Omental fat pad (tissue), 4 donors: ENCODE measurements at places on chromosomes 3 and 15.
A peak's percentile ranks its signal among the peaks of the same experiment; 100 is the strongest.

DNA sequence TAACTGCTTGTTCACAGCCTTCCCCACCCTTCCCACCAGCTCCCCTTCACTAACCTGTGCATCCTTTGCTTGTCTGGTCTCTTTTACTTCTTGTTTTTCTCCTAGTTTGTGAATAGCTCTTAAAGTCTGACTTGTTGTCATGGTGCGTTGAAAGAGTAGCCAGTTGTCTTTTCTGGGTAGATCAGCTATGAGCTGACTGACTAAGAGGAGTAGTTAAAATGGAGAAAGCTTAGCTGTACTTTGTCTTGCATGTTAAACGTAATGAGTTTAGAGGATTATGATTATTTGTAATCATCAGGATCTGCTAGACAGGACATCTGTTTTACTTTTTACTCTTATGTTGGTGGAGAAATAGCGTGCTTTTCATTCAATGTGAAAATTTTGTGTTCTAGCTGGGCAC, 35.9 kb downstream of the ATP2C1 start:
- DNase-seq: no peak

DNA sequence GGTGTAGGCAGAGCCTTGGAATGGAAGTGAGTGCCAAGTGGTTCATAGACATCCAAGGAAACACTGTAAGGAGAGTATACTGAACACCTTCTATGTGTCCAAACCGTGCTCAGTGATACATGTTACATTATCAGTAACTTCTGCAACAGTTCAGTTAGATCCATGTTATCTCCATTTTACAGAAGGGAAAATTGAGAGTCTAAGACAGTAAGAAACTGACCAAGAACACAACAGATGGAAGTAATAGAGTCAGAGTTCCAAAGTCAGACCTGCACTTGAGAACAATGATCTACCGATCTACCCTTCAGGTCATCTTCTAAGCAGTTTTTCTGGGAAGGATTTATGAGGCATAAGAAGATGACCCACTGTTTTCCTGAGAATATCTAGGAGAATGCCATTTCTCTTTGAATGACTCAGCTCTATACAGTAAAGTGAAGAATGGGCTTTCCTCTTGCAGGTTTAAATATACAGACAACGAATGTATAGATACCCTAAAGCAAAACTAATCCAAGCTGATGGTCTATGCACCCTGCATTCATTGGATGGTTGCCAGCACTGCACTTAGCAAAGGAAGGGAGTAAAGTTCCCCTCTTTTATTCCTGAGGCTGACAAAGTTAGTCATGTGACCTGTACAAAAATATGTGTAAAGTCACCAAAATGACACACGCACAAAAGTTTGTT, 604.1 kb upstream of the MDFIC2 start:
- no peak for DNase-seq

GRCh38 chr3:186142393-186142932, 33.6 kb upstream of the ETV5 start:
- DNase-seq: no peak

DNA sequence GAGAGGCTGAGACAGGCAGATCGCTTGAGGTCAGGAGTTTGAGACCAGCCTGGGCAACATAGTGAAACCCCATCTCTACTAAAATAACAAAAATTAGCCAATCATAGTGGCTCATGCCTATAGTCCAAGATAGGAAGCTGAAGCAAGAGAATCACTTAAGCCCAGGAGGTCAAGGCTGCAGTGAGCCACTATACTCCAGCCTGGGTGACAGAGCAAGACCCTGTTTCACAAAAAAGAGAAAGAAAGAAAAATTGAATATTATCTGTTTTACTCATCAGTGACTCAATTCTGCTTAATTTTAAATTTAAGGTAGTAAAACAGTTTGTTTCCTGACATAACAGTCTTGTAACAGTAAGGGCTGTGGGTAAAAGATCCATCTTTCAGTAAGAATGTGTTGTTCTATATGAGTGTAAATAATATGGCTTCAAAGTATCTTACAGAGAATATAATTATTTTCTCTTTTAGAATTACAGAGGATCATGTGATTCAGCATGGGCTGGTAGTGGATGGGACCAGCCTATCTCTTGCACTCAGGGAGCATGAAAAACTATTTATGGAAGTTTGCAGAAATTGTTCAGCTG, 85.8 kb downstream of the ATP11B start:
- no peak for DNase-seq

DNA sequence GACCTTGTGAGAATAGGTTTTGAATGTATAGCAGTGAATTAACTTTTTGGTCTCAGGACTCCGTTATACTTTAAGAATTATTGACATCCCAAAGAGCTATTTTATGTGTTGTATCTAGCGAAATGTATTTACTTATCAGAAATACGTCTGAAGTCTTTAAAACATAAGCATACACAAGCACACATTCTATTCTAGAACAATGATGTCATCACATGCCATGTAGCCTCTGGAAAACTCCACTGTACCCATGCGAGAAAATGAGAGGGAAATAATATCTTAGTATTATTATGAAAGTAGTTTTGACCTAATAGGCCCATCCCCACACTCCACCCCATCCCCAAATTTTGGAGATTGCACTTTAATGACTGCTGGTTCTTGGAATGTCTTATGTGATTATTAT, 1.5 kb downstream of the POLR2M start:
- DNase-seq: no peak

- no peak for DNase-seq
Measured at GRCh38 chr3:23671851-23672589, 133.7 kb upstream of the UBE2E1 start.

DNA sequence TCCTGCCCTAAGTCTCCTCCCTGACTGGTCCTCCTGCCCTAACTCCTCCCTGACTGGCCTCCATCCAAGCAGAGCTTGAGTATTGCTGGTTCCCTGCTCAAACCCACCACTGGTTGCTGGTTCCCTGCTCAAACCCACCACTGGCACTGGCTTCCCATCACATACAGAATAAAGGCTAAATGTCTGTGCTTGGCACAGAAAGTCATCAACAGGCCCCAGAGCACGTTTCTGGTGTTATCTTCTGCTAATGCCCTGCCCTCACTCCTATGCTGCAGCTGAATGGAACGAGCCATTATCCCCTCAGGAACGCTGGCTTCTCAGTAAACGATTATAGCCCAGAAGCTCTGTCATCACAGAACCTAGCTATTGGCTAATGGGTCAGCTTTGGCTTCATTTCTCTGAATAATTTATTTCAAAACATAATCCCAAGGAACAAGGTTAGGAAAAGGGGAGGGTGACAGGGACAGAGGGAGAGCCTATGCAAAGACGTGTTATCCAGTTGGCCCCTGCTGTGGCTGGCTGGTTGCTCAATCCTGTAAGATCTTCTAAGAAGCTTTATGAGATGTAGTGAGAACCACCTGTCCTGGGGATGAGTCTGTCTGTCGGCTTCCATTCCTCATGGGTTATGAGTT, 6.3 kb upstream of the MUC20 start:
- no peak for DNase-seq

- no peak for DNase-seq
Measured at GRCh38 chr3:1190569-1190968, 97.7 kb downstream of the CNTN6 start.

GRCh38 chr3:11047500-11047899, 55.0 kb downstream of the SLC6A1 start:
- no peak for DNase-seq

GRCh38 chr15:38186507-38186906, 66.1 kb upstream of the SPRED1 start:
- DNase-seq: no peak

DNA sequence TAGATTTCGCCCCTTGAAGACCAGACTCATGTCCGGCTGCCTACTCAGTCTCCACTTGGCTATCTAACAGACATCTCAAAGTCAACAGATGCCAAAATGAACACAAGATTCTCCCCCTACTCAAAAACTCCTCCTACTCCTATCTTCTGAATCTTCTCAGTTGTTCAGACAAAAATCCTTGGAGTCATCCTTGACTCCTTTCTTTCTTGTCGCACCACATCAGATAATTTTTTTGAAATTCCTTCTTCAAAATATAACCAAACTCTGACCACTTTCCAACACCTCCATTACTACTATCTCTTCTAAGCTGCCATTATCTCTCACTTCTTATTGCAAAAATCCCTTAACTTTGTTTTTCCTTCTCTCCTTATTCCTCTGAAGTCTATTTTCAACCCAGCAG, 141.9 kb upstream of the SLC7A14 start:
- DNase-seq: no peak

GRCh38 chr3:192570821-192571791, 156.2 kb downstream of the FGF12 start:
- no peak for DNase-seq

DNA sequence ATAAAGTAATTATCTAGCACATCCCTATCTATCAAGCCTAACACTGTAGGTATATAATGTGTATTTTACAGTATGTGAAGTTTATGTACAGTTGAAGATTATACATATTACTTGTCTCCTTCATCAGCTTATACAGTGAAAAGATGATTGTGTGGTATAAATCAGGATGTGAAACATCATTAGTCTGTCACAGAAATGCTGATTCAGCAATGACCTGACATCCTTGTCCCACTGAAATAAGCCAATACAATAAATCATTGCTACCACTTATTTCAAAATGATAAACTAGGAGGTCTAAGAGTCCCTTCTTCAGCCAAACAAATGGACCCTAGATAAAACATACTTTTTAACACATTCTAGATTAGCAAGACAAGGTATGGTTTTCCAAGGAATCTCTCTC, 225.3 kb downstream of the OCA2 start:
- DNase-seq: no peak

DNA sequence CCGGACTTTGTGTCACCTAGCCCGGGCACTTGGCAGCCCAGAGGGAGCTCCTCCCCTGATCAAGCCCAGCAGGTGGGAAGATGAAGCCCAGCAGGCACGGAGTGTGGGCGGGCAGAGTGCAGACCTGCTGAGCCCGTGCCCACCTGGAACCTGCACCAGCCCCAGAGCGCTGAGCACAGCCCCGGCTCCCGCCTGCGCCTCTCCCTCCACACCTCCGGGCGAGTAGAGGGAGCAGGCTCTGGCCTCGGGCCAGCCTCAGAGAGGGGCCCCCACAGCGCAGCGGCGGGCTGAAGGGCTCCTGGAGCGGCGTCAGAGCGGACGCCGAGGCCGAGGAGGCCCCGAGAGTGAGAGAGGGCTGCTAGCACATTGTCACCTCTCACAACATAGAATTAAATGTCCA, 257.7 kb downstream of the VGLL3 start:
- no peak for DNase-seq

DNA sequence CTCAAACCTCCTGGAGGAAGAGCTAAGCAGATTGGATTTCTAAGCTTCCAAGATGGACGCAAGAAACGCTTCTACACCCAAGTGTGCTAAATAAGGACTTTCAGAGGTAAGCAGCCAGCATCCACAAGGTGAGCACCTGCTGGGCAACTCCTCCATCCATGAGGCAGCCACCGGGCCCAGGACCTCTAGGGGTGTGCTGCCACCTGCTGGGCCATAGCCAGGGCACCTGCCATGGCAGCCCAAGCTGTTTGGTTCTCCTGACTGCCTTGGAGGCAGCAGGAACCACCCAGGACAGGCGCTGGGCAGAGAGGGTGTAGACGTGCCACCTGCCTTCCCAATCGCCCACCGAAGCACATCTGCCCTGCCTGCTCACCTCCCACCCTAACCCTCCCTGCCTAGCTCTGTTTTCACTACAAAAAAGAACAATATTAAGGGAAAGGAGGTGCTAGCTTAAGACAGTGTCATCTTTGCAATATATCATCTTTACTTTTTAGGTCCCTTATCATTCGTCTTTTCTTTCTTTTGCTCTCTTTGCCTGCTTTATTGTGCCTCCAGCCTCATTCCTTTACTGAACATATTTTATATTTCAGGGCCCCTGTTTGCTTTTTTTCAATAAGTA, 12.9 kb downstream of the C15orf62 start:
- no peak for DNase-seq

DNA sequence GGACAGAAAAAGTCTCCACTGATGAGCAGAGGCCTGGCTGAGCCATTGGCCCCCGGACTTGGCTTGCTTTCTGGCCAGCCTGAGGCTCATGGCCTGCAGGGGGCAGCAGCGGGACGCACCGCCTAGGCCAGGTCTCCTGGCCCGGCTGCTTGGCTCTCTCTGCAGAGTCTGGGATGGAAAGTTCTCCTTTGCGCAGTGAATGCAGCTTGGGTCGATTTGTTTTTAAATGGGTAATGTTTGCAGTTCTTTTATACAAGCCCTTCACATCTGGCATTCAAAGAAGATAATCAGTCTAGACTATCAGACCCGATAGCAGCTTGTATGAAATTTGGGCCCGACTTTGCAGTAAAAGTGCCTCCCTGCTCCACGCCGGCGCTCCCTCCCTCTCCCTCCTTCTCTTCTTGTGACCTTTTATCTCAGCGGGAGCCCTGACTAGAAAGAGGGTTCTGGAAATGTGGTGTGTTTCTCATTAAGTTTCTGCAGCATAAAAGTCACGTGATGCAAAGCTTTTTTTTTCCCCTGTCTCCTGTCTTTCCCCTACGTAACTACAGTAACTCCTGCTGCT, 59.9 kb downstream of the ZNF621 start:
- DNase-seq: peak; percentile 82

DNA sequence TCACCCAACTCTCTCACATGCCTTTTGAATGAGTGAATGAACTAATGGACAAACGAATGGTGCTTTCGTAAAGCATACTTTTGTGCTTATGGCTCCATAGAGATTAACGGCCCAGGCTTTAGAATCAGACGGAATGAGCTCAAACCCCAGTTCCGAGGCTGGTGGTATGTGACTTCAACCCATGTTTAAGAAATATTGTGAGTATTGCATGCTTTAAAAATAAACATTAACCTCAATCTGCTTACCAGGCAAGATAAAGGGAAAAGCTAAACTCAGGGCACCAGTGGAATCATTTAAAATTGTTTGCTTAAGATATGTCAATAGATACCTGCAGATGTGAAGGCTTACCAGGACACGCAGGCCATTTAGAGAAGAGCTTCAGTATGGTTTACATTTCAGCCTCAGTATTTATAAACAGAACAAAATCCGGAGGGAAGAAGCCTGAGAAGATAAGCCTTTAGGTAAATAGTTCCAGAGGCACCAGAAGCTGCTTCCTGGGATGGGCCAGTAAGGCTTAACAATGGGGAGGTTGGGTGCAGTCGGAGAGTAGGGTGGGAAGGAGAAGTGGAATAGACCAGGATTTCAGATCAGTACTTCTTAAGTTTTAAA, 186.4 kb downstream of the ADAMTS9 start:
- DNase-seq: no peak

DNA sequence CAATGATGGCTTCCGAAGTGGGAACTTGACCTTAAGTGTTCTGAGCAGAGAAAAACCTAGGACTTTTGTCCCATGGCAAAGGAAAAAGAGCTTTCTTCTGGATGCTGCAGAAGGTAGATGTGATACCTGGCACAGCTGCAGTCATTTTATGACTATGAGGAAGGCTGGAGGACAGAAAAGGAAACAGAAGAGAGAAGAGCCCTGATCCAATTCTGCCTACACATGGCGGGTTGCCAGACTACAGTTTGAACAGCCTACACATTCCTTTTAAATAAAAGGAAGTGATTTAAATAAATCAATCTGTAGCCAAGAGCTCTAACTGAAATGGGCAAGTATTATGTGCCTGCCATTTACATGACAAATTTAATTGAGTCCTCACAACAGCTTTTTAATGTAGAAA, 43.6 kb upstream of the CHRNB4 start:
- no peak for DNase-seq

- no peak for DNase-seq
Measured at GRCh38 chr15:57662802-57663201, 43.7 kb upstream of the POLR2M start.

- no peak for DNase-seq
Measured at GRCh38 chr3:112197131-112197530, 64.1 kb upstream of the GCSAM start.
